ENCODE measurements at places on chromosomes 7 and 10.

GRCh38 chr7:10908600-10908999 lies 65.1 kb upstream of the PHF14 start:
- DNase-seq, result no peak

DNA sequence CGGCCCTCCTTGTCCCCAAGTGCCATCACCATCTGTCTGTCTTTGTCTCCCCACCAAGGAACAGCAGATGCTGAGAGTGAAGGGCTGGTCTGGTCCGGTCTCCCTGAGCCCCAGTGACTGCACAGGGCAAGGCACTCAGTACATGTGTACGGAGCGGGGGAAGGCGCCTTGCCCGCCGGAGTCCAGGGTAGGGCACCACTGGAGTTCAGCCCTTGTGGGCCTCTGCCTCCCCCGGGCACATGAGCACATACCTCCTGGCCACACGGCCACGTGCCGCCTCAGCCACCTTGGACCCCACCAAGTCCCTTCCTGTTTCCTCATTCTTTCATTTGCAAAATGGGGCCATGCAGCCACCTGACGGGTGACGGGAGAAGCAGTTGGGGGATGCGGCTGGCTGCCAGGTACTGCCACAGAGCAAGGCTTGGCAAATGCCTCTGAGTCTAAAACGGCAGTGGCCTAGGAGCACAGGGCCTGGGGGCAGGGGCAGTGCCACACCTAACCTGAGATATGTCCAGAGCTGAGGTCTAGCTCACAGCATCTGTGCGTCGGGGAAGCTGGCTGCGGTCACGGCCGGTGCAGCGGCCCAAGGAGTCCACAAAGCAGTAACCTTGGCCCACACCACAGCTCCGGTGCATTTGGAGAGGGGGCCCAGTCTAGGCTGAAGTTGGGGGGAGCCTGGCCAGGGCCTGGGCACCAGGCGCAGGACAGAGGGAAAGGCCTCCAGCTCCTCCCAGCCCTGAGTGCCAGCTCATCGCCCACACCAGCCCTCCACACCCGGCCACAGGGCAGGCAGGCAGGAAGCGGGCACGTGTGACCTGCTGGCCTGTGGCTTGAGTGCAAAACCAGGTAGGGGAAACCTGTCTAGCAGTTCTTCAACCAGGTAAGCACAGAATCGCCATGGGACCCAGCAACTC lies 5.2 kb downstream of the ADAP1 start:
- no peak for DNase-seq

DNA sequence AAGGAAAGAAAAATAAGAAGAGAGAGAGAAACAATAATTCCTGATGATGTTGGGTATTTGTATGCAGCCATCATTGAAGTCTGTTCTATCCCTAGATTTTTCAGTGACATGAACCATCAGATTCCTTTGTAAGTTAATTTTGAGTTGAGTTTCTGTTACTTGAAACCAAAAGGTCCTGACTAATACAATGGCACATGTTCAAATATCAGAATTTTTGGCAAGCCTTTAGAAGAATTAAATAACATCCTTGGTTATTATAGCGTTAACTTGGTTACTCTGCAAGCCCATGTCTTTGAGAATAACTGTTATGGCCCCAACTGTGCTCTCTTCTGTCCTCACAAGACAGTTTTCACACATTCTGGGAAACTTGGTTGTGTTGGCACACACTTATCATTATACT lies 66.5 kb downstream of the SYPL1 start:
- DNase-seq, result no peak

DNA sequence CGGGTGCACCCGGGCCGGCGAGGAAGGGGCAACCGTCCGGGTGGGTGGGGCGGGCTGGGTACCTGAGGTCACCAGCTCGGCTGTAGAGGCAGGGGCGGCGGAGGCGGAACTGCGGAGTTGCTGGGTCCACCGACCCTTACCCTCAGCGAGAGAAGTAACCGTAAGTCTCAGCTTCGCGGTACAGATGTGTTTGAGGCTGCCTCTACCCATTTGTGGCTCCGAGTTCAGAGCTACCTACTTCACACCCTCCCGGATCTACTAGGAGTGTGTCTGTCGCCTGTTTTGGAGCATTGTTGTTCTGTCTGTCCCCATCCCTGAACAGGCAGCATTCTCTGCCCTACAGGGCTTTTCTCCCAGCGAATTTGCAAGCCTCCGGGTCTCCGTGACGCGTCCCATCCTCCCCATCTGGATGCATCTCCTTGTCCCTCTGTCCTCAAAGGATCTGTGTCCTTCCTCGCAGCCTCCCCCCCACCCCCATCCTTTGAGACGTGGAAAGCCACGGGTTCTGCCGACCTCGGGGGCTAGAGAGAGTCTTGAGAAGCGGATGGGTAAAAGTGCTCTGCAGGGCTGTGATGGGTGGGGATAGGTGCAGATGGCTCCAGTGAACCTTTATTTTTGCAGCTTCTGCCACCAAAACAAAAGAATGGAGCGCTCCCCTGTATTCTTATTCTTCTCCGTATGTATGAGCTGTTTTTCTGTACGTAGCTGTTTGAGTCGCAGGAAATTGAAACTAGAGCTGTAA lies 757 bp downstream of the ANKIB1 start:
- DNase-seq, result no peak

DNA sequence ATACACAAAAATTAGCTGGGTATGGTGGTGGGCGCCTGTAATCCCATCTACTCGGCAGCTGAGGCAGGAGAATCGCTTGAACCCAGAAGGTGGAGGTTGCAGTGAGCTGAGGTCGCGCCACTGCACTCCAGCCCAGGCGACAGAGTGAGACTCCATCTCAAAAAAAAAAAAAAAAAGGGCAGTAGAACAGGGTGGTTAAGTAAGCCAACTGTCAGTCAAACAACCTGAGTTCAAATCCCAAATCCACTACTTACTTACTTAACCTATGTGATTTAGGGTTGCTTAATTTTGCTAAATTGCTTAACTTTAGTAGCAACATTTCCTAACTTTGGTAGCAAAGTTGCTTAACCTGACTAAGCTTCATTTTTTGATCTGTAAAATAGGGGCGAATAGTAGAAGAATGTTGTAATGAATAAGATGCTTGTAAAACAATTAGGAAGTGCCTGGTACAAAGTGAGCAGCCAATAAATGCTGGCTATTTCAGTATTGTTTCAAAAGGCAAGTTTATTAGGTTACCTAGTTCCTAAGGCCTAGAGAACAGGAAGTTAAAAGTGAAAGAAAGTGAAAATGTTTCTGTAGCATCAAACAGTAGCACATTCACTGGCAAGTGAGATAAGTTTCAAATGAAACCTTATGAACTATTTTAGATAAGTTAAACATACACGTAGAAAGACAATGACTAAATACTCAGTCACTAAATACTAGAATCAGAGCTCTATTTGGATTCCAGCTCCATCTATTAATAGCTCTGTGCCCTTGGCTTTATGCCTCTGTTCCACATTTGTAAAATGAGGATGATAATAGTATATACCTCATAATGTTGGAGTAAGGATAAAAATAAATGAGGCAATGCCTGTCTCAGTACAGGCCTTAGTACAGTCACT lies 64.3 kb downstream of the HOXA1 start:
- no peak for DNase-seq

- no peak for DNase-seq
Measured at GRCh38 chr10:60894786-60895185, 49.2 kb downstream of the RHOBTB1 start.

DNA sequence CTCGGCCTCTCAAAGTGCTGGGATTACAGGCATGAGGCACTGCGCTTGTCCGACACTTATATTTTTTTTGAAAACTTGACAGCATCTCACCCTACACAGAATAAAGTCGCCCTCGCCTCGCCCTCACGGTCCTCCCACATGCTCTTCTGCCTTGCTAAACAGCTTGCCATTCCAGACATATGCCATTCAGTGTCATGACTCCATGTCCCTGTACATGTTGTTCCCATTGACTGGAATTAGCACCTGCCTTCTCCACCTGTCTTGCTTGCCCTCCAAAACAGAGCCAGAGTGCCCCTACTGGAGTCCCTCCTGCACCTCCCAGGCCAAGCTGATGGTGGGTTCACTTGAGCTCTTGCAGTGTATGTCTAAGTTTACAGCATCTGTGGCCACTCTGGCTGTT lies 6.2 kb downstream of the NIPSNAP2 start:
- no peak for DNase-seq

- no peak for DNase-seq
Measured at GRCh38 chr10:42940487-42941294, 136.2 kb upstream of the RET start.
